Dorsolateral prefrontal cortex (tissue), 122 donors: ENCODE measurements at places on chromosomes 1 and 21. TPM values are rescaled to one million over a fixed set of nuclear protein-coding genes. Genes with fewer than 3 reads are reported as not detected.

CD164L2 gene
- not detected for total RNA-seq

DNA sequence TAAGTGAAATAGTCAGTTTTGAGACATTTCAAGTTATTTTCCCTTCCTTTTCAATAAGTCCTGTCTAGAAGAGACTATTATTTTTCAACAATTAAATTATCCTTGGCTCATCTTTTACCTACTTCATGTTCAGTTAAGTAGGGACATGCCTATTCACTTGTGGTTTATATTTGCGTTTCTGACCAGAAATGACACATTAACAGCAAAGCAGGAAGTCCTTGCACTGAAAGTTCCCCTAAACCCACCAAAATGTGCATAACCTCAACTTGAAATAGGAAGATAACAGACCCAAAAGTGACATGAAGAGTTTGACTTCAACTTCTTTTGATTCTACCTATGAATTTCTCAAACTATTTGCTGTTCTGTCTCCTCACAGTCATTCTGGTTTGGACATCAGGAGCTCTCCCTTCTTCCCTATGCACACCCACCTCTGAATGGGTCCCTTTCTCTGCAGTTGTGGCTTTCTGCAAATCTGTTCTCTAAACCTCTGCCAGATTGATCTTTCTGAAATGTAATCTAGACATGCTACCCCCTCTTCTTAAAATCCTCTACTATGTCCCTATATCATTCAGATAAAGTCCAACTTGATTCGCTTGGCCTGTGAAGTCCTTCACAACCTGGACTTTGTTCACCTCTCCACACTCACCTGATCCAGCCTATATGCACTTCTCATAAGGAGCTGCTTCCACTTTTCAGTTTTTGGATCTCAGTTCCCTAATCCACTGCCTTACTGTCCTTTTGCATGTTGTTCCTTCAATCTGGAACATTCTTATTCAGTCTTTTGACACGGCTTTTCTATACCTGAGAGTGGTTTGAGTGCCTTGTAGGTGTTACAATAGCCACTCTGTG, 661.5 kb upstream of the ADGRL4 start:
- no peak for DNase-seq

DNA sequence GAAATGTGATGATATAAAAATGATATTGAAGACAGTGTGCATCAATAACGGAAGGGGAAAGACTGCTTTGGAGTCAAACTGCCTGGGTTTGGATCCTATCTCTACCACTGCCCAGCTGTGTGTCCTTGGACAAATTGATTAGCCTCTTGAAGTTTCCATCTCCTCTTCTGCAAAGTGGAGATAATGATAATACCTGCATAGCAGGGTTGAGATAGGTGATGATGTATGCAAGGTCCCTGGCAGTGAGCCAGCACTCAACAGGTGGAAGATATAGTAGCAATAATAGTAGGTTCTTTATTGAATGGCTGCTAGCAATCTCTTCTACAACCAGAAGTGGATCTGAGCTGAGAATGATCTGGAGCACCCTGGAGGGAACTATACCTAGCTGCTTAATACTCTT, 166.7 kb downstream of the MIS18A start:
- DNase-seq: no peak

NMNAT2 gene
- total RNA-seq: 160 TPM

SPRR2A gene
- total RNA-seq: not detected

DNA sequence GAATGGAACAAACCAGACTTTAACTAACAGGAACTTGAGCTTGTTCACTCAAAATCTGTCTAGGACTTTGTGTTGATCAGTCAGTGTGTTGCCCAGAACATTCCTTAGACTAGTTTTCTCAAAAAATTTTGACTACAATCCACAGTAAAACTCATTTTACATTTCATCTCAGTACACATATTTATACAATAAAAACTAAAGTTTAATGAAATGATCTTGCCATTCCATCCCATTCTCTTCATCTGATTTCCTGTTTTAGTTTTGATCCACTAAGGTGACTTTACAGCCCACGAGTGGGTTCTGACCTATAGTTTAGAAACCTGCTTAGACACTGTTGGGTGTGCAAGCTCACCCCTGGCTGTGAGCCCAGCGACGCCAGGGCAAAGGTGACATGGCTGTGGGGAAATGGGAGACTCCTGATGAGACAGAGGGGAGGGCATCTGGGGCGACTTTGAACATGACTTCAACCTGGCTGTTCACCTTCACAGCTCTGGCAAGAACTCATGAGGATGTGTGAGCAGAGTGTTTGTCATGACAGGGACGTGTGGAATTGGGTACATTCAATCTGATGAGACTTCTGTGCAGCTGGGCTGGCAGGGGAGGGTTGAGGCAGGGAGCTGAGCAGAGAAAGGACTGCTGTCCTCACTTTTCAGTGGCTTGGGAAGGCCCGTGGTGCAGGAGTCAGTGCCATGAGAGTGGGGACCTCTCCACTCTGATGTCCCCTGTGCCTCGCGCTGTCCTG, 40.6 kb downstream of the LHX4 start:
- DNase-seq: no peak
